ENCODE measurements at places on chromosomes 3 and 15.

DNA sequence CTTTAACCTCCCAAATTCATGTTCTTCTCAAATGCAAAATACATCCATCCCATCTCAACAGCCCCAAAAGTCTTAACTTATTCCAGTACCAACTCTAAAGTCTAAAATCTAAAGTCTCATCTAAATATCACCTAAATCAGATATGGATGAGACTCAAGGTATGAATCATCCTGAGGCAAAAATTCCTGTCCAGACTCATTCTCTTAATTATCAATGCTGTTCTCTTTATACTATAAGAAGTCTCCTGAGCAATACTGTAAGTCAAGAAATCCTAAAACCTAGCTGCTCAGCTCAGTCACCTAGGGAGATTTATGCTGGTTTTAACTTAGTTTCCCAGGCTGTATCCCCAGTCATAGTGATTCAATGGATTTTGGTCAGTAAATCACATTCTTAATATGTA, 11.1 kb downstream of the RAD18 start:
- no peak for DNase-seq

DNA sequence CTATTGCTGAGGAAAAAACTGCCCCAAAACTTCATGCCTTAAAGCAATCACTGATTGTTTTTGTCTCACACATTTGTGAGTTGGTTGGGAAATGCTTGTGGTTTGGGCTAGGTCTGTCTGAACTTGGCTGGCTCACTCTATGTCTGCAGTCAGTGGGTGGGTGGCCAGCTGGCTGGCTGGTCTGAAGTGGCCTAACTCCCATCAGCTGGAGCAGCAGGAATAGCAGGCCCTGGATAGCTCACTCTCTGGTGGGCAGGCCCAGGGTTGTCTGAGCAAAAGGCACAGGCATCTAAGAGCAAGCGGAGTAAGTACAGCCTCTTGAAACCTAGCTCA, 37.7 kb upstream of the PRR20G start:
- DNase-seq: no peak

GRCh38 chr3:173599673-173600072, 202.1 kb downstream of the NLGN1 start:
- no peak for DNase-seq

DNA sequence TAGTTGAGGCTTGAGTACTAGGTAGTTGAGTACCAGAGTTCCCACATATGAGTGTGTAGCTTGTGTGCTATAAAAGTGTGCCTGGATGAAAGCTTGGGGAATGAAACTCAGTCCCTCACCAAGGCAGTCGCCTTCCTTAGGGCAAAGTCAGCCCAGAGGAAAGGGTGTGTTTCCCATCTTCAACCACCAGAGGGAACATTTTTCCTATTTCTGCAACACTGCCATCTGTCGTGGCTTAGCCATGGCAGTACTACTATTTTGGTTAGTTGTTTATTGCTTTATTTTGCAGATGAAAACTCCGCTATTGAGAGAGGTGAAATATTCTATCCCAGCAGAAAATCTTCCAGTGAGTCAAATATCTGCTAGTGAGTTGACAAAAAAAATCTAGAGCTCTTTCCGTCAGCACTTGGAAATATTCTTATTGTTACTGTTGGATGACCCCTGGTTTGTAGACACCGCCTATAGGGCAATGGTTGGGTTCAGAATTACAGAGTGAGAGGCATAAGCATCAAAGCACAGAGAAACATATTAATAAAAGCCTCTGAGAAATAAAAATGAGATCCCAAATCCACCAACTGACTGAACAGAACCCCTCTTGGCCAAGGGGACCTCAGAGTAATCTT, 239.9 kb downstream of the CPNE4 start:
- DNase-seq: peak; percentile 34

- DNase-seq: no peak
Observed at GRCh38 chr15:61084944-61085367, 144.1 kb downstream of the RORA start.

GRCh38 chr3:127388427-127388826, 100.6 kb upstream of the PRR20G start:
- no peak for DNase-seq

GRCh38 chr3:167032267-167032876, 347.7 kb downstream of the ZBBX start:
- DNase-seq: peak; percentile 23

GRCh38 chr3:87088993-87089841, 98.3 kb upstream of the VGLL3 start:
- no peak for DNase-seq

GRCh38 chr3:129429602-129430001, 1.2 kb upstream of the EFCAB12 start:
- DNase-seq: no peak

DNA sequence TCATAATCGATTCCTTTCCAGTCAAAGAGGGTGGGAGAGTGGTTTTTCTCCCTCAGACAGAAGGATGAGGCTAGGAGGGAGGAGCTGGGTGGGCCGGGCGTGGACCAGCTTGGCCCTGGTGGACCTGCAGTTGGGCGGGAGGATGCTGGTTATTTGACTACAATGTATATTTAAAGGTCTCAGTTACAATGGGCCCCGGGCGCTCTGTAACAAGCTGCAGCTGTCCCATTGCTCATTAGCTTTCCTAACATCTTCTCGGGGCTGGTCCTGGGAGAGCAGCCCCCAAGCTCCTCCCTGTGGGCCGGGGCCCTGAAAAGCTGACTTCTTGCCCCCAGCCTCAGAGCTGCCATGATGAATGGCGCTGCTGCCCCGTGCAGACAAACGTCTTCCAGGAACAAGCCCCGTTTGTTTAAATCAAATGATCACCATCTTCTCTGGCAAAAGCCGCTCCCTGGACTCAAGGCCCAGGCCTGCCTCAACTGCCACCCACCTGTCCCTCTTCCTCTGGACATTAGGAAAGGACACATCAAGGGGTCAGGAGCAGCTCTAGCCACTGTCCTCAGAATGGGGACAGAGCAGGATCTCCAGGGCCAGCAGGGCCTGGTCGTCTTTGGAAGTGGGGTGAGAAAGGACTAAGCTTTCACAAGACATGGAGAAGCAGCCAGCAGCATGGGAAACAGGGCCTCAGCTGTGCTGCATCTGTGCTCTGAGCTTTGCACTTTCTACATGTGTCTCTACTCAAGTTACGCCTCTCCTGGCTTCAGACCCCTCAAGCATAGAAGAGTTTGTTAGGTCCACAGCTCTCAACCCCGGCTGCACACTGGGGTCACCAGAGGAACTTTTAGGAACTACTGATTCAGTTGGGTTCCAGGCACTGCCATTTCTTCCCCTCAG, 38.6 kb downstream of the MAGEF1 start:
- DNase-seq: no peak

GRCh38 chr3:89332793-89333192, 225.4 kb downstream of the EPHA3 start:
- no peak for DNase-seq

DNA sequence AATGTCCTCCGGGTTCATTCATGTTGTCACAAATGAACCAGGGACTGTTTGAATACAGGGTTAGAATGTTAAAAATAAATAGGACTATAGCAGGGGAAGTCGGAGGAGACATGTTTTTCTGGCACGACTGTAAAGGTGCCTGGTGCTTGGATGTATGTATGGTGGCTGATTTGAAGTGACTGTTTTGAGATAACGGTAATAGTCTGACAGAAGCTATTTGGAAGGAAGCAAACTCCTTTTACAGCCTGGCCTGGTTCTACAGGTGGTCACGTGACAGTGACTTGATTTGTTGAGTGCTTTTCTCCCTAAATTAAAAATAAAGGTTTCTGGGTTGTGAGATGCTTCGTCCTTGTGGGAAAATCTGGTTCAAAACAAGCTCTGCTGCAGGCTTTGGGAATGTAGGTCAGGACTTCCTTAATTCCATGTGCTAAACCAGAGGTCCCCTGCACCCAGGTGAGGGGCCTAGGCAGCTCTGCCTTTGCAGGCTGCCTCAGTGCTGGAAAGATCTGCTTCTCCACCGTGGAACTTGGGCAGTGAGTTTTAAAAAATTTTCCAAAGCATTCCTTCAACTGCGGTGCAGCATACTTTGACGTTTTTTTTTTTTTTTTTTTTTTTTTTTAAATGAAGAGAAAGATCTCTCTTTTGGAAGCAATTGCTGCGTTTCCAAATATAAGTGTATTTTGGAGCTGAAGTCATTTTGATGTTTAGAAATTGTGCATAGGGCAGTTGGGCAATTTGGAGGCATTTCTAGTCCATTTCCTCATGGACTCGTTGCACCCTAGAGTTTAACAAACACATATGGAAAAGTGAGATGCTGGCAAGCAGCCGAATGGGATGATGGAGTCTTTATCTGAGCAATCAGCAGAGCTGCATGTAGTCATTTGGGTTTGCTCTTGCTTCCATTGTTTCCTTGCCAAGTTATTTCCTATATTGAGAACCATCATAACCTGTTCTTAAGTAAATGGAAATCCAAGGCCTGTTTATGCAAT, 30.9 kb downstream of the ITPR1 start:
- DNase-seq: no peak

DNA sequence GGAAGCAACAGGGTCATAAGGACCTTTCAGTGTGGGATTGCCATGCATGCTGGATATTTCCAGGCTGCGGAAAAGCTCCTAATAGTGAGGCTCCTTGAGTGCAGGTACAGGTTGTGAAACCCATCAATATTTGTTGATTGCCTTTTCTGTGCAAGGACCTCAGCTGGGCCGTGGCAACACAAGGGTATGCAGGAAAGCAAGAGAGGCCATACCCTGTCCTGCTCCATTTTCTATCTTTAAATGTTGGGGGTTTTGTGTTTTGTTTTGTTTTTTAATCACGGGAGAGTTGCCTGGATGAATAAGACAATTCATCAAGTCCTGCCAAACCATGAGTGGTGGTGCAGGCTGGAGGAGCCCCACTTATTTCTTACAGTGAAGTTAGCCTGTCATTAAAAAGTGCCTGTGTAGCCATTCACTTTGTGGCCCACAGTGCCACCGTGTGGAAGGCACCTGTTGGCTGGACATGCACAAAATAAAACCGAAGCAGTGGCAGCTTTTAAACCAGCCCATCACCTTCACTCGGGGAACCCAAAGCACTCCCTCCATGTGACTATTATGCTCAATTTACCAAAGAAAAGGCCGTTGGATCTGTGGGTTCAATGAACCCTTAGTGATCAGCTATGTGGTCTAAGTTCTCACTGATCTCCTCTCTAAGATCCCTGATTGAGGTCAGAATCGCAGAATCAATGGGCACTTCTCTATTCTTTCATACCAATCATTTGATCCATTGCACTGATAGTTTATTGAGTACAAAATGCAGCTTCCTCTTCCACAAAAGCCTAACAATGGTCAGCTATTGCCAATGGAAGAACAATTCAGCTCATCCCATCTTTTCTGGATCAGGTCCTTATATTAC, 42.2 kb downstream of the CLDN18 start:
- no peak for DNase-seq

GRCh38 chr15:51086409-51086808, 8.3 kb downstream of the TNFAIP8L3 start:
- DNase-seq: no peak

DNA sequence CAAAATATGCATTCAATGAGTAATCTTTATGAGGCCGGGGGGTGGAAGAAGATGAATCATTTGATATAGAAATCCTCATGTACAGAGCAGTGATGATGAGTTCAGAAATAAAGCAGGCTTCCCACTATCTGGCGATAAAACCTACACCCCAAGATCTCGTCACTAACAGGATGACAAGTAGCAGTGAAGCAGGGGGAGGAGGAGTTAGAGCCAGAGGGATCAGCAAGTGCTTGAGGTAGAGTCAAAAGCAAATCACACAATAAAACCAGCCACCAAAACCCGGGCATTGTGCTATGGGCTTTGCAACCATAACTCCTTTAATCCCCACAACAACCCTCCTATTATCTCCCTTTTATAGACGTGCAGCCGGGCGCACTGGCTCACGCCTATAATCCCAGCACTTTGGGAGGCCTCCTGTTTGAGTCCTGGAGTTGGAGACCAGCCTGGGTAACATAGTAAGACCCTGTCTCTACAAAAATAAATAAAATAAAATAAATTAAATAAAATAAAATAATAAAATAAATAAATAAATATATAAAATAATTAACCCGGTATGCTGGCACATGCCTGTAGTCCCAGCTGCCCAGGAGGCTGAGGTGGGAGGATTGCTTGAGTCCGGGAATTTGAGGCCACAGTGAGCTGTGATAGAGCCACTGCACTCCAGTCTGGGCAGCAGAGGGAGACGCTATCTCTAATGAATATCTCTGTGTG, 53.0 kb downstream of the STARD5 start:
- no peak for DNase-seq

- DNase-seq: no peak
Observed at GRCh38 chr15:27067175-27067574, 96.2 kb downstream of the GABRG3 start.

- DNase-seq: no peak
Observed at GRCh38 chr3:134775831-134776230, 19.2 kb upstream of the EPHB1 start.

GRCh38 chr3:133662278-133662651, 524 bp upstream of the TOPBP1 start:
- DNase-seq: no peak

DNA sequence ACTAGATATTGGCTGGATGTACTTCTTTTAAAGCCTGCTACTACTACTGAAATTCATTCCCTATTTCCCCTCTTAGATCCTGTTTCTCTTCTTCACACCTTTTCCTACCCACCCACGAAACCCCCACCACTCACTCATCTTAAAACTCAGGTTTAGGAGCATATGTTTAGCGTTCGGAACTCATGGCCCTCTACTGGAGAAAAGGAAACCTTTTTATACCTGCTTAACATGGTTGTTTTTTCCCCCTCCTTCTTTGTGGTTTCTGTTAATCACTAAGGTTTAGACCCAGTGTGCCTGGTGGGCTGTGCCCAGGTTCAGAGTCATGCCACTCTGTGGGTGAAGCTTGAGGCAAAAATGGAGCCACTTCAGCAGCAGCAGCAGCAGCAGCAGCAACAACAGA, 2.6 kb downstream of the ARID3B start:
- no peak for DNase-seq

GRCh38 chr15:69046781-69047180, 32.3 kb downstream of the NOX5 start:
- DNase-seq: no peak

DNA sequence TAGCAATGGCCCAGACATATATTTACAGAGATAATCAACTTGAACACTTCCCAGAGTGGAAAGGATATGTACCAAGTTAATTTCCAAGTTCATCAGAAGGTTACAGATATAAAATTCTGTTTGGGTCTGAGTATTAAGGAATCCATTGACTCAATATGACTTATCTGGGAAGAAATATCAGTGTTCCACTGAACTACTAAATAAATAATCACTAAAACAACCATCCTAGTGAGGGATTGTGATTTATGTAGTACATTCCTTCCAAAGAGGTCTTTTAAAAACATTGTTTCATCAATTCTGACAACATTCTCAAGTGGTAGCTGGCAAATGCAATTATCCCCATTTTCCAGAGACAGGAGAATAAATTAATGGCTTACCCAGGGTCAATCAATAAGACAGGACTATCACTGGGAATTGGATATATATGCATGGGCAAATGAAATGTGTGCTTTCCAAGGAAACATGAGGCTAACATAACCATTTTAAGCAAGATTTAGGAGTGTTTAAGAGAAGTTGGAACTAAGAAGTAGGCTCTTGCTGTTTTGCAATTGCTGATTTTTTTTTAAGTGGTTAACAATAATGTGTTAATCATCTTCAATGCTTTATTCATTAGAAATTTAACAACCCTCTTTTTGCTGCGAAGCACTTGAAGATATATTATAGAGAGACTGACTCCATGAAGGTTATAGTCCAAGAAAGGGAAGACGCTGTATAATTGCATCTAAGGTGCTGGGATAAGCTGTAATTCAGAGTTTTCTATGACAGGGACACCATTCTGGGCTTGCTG, 37.9 kb downstream of the SLC9A9 start:
- DNase-seq: no peak

- DNase-seq: no peak
Observed at GRCh38 chr15:98794211-98794610, 145.9 kb downstream of the IGF1R start.

- no peak for DNase-seq
Observed at GRCh38 chr3:15063238-15063637, 1.9 kb downstream of the MRPS25 start.
